ENCODE measurements at places on chromosomes 1 and 21.

- no peak for DNase-seq
These were observed 598.2 kb downstream of the MATN1 start for GRCh38 chr1:30125021-30125820.

DNA sequence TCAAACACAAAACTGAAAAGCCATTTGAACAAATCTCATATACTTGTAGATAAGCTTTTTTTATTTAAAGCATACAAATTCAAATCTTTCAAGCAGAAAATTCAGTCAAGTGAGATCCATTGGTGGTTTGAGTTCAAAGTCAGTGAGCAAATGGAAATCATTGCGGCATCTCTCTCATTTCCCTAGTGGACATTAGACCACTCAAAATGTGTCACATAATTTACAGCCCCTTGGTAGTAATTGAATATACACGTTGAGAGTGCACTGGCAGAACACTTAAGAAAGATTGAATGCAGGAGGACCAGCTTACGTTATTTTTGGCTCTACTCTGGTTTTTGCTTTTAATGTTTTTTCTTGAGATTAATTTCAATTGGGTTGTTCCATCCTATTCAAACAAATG lies 633.7 kb downstream of the USP25 start:
- no peak for DNase-seq

DNA sequence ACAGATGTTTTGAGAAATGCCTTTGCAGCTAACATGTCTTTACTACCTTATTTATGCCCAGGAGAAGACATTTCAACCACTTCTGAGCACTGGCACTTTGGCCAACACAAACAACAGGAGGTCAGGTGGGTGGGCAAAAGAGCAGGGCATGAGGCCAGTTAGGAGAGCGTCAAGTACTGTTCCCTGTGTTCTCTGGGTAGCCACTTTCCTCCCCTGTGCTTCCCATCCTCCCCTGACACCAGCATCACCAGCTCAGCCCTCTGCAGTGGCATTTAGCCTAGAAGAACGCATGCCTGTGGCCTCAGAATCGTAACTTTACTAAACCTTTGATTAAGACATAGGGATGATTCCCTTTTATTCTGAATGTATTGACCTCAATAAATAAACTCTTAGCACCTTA lies 18.3 kb downstream of the BTG2 start:
- DNase-seq, result no peak

DNA sequence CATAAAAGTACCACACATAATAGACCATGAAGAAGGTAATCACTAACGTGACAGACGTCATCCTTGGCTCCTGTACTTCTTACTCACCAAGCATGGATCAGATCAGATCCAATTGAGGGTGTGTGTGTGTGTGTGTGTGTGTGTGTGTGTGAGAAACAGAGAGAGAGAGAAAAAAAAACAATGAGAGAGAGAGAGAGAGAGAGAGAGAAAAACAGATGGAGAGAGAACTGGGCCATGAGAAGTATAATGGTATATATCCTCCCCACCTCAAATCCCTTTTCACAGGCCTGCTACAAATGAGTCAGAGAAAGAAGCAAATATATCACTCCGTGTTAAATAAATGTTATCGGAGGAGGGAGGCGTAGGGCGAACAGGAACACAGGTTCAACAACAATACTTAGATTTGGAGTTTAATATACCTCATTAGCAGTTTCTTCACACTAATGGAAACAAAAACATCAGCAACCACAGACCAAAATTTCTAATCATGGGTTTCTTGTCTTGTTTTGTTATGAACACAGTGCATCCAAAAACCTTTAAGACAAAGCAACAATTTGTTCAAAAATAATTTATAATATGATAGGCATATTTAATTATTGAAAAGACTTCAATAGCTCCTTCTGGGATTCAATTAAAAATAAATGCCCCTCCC lies 45.3 kb downstream of the TIAM1 start:
- DNase-seq, result no peak

DNA sequence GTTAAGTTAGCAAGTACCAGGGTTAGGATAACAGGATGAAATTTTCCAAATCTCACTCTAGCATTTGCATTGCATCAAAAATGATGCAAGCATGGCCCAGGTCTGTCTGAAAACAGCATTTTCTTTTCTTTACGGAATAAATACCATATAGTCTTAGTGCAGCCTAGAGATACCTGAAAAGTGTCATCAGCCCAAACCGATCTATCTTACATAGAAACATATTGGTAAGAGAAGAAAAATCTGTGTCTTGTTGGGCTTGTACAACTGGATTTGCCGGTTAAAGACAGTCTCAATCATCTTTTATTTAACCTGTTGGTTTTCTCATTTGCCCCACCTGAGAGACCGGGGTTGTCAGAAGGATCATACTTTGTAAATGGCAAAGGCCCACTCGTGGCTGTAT lies 15.8 kb downstream of the ACP6 start:
- DNase-seq, result no peak

DNA sequence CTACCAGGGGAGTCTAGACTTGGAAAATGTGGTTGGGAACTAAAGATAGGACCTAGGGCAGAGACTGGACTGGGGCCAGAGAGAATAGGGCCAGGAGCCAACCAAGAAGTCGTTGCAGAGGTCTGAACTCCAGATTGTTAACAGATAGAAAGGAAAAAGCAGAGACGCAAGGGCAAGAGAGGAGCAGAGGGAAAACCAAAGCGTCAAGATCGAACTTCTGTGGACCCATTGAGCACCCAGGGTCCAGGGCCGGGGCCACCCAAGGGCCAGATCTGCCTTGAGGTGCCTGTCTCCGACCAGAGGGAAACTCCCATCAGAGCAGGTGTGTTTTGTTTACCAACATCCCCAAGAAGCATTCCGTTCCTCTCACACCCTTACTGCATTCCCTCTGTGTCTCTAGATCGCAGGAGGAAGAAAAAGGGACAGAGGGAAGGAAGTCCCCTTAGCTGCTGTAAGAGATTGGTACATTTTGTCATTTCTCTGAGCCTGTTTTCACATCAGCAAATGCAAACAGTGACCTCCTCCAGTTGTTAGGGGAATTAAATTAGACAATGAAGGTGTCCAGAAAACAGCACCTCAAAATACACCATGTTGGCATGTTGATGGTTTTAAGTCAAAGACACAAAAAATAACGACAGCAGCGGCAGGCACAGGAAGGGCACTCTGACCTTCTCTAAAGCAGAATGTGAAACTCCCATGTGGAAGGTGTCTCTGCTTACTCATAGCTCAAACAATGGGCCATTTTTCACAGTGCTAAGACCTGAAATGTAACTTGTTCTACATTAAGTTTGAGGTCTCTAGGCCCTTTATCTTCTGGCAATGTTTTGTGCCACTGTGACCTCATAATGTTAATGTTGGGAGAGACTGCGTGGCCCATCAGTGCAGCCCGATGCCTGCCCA lies 105.8 kb upstream of the RAB4A start:
- DNase-seq, result no peak
